ENCODE measurements at places on chromosomes 4 and X.

DNA sequence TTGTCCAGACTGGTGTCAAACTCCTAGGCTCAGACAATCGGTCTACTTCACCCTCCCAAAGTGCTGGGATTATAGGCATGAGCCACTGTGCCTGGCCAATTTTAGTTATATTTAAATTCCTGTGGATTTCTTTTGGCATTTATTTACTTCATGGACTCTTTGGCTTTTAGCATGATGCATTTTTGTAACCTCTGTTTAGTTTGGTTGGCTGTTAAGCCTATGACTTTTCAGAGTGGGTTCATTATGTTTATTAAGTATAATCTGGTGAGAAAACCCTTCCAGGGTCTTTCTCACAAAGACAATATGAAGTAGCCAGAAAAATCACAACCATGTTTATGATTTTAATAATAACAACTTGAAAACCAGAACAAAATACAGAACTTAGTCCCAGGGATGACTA, 49.4 kb downstream of the USP38 start:
- H3K4me3 ChIP-seq = no peak overlapping the region
- no peaks in the 10 kb centered on the region for H3K27me3 ChIP-seq

- H3K27me3 ChIP-seq = no peaks in the 10 kb centered on the region
- H3K36me3 ChIP-seq = no peaks in the 10 kb centered on the region
- no peak overlapping the region for H3K4me3 ChIP-seq
- no peaks in the 10 kb centered on the region for H3K4me1 ChIP-seq
Measured at GRCh38 chr4:52912608-52913007, 50.5 kb downstream of the RASL11B start.

GRCh38 chr4:28469387-28469786, 1608.7 kb downstream of the STIM2 start:
- no peak overlapping the region for H3K4me3 ChIP-seq
- DNase-seq = no peak
- H3K4me1 ChIP-seq = no peaks in the 10 kb centered on the region
- H3K27me3 ChIP-seq = no peaks in the 10 kb centered on the region
- no peaks in the 10 kb centered on the region for H3K36me3 ChIP-seq

GRCh38 chrX:70087857-70088630, 25.8 kb downstream of the OTUD6A start:
- no peak overlapping the region for H3K4me3 ChIP-seq
- no peaks in the 10 kb centered on the region for H3K36me3 ChIP-seq
- no peak overlapping the region for H3K27ac ChIP-seq
- DNase-seq = no peak
- no peaks in the 10 kb centered on the region for H3K4me1 ChIP-seq
- no peaks in the 10 kb centered on the region for H3K27me3 ChIP-seq

DNA sequence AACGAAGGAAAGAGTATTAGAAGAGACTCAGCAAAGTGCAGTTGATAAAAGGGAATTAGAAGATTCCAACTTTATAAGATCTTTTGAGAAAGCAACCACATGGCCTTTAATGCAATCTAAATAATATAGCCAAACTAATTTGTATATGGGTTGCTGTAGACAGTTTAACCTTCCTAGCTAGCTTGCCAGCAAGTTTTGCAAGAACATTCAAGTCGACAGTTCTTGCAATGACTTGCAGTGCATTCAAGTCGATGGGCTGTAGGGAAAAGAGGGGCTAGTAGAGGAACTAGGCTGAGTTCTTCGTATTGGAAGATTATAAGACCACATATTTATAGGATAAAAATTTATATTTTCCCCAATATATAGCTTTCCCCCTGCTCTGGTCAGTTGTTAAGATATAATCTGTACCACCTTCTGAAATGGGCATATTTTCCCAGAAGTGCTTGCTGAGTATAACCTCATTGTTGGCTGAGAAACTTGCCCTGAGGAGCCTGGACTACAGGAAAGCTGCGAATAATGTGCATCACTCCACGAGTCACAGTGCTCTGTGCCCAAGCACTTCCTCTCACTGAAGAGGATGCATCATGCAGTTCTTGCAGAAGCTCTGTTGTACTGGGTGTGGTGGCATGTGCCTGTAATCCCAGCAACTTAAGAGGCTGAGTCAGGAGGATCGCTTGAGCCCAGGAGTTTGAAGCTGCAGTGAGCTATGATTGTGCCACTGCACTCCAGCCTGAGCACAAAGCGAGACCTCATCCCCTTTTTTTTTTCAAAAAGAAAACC, 56.7 kb downstream of the DOCK11 start:
- no peak overlapping the region for H3K4me3 ChIP-seq
- DNase-seq = no peak
- H3K27me3 ChIP-seq = no peaks in the 10 kb centered on the region
- no peaks in the 10 kb centered on the region for H3K36me3 ChIP-seq
- H3K4me1 ChIP-seq = no peaks in the 10 kb centered on the region

DNA sequence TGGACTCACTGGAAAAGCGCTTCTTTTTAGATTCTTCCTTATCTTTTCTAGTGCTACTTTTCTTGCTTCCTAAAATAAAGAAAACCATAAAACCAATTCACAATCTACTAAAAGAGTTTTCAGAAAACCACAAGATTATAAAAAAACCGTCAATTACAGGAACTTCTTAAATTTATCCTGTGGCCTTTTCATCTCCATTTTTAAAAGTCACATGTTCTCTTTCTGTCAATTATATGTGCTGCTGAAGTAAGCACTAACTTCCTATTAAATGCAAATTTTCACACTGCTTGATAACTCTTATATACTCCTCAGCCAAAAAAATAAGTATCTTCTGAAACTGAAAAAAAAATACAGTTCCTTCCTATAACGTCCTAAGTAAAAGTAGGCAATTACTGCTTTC, 32.8 kb downstream of the CENPC start:
- H3K36me3 ChIP-seq = no peaks in the 10 kb centered on the region
- H3K27ac ChIP-seq = no peak overlapping the region
- no peaks in the 10 kb centered on the region for H3K4me1 ChIP-seq
- no peak overlapping the region for H3K4me3 ChIP-seq
- DNase-seq = no peak
- H3K27me3 ChIP-seq = no peaks in the 10 kb centered on the region

- no peak for DNase-seq
- no peaks in the 10 kb centered on the region for H3K4me1 ChIP-seq
- H3K36me3 ChIP-seq = no peaks in the 10 kb centered on the region
- H3K27me3 ChIP-seq = no peaks in the 10 kb centered on the region
- H3K4me3 ChIP-seq = no peak overlapping the region
Measured at GRCh38 chr4:7714738-7715137, 224.9 kb downstream of the AFAP1 start.
